CD4-positive, alpha-beta memory T cell (primary cell): ENCODE measurements at places on chromosomes 2 and 18.

- no peak for DNase-seq
Observed at GRCh38 chr18:27803957-27804356, 373.0 kb downstream of the CDH2 start.

DNA sequence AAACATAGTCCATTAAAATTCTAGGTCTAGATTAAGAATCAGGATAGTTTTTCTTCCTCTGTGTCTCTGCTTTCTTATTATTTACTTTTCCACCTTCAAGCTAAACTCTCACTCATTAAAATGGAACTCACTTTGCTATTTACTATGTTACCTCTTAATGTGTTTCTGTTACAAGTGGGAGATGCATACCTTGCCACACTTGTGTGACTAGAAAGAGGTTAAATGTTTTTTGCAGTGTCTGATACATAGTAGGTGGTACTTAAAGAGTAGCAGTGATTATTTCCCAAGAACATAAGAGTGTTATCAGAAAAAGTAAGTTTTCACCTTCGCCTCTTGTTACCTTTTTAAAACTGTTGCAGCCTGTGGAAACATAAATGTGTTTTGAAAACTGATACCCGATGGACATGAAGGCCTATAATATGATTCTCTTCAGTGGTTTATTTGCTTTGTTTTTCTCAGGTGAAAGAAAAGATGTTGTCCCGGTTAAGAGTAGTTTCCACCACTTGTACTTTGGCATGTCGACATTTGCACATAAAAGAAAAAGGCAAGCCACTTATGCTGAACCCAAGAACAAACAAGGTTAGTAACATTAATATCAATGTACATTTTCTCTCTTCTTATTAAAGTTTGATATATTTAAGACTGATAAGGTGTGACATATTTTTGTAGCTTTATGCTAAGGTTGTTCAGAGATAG, 16.6 kb downstream of the ME2 start:
- no peak for DNase-seq

GRCh38 chr18:12449051-12449785, 41.5 kb downstream of the PRELID3A start:
- DNase-seq = no peak

- DNase-seq = no peak
Observed at GRCh38 chr2:18684206-18685038, 95.1 kb upstream of the NT5C1B start.

DNA sequence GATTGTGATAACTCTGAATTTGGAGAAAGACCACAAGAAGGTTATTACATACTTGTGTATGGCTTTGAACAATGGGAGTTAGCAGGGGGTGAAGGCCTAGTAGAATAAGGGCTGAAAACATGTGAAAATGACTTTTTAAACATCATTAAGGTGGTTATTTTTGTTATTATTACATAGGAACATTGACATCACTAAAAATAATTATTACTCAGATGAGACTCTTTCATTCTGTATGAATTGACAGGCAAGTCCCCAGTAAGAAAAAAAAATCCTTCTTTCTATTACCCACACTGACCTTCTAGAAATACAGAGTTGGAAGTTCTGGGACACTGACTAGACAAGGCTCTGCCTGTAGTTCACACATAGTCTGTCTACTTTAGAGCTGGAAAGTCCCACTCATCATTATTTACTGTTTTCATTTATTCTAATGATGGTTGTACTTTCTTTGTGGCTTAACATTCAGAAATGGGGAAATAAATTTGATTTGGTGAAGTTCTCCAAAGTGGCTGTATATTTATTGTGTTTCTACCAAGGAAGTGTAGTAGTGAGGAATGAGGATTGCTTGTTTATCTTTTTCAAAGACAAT, 219.6 kb upstream of the EPAS1 start:
- DNase-seq = no peak

- no peak for DNase-seq
Observed at GRCh38 chr2:159946326-159946999, 116.0 kb downstream of the PLA2R1 start.

GRCh38 chr18:12278741-12279682, 24.9 kb downstream of the CIDEA start:
- DNase-seq = no peak

DNA sequence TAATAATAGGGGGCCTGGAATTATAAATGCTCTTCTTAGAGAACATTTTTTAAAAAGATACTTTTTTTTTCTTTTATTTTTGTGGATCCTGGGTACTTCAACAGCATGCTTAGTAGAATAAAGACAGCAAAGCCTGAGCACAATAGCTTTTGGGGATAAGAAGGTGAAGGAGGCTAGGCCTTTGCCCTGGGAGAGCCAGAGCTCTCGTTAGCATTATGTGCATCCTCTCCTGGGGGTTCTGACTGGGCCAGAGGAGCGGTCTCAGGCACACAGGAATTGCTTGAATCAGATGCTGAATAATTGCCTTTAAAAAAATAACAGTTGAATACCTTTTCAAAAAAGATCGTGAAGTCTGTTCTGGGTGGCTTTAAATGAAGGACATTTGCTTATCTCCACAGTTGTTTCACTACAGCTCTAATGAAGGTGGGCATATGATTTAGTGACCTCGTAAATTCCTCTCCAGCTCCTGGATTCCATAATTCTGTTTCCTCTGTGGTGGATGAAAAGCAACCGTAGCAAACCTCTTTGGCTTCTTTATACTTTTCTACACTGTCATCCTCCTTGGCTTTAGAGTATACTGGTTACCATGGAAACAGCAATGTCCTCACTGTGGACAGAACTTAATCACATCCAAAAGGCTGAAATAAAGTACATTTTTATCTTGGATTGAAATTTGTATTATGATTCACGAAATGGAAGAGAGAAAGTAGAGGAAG, 133.8 kb downstream of the MAIP1 start:
- DNase-seq = no peak

GRCh38 chr2:33013684-33014110, 66.9 kb downstream of the LTBP1 start:
- DNase-seq = no peak

GRCh38 chr2:43217228-43218154, 8.9 kb downstream of the ZFP36L2 start:
- no peak for DNase-seq

DNA sequence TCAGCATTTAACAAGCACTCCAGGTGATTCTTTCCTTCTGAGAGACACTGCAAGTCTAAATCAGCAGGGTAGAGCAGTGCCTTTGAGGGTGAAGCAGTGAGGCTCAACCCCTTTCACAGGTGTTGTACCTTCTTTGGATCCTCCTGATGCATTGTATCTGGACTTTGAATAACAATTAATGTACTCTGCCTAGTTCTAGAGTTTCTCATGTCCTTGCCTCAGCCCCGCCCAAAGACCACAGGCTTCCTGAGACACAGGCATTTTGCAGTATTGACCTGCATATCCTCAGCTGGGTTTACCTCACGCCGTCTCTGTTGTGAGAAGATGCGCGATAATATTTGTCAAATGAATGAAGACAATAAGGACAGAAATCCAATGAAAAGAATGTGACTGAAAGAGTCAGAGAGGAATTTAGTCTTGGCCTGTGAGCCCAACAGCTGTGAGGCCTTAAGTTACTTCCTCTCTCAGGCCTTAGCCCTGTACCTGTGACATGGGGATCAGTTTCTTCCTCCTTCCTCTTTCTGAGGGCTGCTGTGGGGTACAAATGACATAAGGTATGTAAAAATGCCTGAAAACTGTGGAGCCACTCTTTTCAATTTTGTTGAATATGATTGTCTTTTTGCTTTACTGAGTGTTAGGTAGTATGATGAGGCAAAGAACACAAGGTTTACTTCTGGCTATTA, 43.7 kb downstream of the WIPF1 start:
- DNase-seq = peak; percentile 52

DNA sequence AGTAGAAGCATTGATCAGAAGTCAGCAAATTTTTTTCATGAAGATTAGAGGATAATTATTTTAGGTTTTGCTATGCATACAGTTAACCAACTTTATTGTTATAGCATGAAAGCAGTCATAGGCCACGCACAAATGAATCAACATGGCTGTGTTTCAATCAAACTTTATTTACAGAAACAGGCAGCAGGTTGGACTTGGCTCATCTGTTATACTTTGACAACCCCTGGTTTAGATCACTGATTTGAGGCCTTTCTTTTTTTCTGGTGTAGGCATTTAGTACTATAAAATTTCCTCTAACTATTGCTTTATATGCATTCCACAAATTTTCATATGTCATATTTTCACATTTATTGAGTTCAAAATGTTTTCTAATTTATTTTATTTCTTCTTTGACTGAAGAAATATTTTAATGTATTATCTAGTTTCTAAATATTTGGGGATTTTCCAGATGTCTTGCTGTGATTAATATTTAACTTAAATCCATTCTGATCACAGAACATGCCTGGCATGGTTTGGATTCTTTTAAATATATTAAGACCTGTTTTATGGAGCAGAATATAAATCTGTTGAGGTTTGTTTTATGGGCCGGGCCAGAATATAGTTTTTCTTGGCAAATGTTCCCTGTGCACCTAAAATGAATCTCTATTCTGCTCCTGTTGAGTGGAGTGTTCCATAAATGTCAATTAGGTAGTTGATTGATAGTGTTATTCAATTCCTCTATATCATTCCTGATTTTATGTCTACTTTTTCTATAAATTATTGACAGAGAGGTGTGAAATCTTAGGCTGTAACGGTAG, 116.3 kb upstream of the KLHL29 start:
- no peak for DNase-seq

GRCh38 chr2:69762025-69762424, 20.1 kb downstream of the ANXA4 start:
- DNase-seq = no peak

DNA sequence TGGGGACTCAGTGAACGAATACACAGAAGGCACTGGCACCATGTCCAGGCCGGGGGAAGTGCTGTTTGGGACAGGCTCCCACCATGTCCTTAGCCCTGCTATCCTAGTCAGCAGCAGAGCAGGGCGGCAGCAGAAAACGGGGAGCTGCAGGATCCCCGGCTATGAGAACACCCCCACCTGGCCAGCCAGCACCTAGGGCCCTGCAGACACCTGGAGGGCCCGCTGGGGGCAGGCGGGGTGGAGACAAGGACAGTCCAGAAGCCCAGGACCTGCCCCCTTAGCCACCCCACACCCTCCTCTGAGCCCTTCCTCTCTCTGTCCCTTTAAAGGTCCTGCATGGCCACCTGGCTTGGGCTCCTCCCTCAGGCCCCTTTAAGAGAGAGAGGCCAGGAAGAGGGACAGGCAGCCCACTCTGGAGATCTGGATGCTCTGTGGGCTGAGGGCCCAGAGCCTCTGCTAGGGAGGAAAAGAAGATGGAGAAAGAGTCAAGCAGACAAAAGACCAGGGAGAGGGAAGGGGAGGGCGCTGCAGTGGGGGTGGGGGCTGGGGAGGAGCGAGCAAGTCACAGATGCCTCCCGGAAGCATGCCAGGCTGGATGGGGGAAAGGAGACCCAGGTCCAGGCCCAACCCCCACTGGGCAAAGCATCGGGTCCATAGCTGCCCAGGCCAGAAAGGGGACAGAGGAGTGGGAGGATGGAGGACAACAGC, 48.6 kb downstream of the BIN1 start:
- DNase-seq = peak; percentile 25

GRCh38 chr18:48308027-48308635, 101.1 kb downstream of the ZBTB7C start:
- no peak for DNase-seq

- no peak for DNase-seq
Observed at GRCh38 chr2:148742373-148742772, 97.8 kb downstream of the EPC2 start.

- DNase-seq = no peak
Observed at GRCh38 chr18:49127471-49128190, 176.9 kb upstream of the SMAD7 start.

DNA sequence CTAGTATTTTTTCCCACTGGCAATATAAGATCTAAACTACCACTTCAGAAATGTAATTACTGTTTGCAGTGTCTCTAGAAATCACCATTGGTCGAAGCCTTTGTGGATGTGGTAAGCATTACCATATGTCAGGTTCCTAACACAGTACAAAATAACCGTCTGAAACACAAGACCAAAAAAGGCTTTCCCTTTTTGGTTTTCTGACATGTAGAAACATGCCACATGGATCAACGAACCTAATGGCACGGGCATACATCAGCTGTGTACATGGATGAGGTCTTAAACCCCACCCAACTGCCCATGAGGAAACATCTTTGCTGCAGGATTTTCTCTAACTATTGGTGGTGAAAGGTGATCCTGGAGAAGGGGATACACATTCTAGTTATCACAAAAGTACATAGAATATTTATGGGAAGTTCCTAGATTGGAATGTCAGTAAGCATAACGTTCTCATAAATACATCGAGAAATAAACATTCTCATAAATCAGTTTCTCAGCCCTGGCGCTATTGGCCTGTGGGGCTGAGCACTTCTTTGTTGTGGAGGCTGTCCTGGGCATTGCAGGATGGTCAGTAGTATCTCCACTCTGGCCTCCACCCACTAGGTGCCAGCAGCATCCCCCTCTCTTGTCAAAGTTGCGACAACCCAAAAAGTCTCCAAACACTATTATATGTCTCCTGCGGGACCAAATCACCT, 9.0 kb downstream of the VIT start:
- DNase-seq = no peak

- DNase-seq = no peak
Observed at GRCh38 chr2:230696670-230697069, 16.0 kb upstream of the CAB39 start.

GRCh38 chr18:79572093-79572780, 107.4 kb upstream of the CTDP1 start:
- no peak for DNase-seq

- no peak for DNase-seq
Observed at GRCh38 chr2:239026711-239027361, 179.0 kb downstream of the TWIST2 start.

DNA sequence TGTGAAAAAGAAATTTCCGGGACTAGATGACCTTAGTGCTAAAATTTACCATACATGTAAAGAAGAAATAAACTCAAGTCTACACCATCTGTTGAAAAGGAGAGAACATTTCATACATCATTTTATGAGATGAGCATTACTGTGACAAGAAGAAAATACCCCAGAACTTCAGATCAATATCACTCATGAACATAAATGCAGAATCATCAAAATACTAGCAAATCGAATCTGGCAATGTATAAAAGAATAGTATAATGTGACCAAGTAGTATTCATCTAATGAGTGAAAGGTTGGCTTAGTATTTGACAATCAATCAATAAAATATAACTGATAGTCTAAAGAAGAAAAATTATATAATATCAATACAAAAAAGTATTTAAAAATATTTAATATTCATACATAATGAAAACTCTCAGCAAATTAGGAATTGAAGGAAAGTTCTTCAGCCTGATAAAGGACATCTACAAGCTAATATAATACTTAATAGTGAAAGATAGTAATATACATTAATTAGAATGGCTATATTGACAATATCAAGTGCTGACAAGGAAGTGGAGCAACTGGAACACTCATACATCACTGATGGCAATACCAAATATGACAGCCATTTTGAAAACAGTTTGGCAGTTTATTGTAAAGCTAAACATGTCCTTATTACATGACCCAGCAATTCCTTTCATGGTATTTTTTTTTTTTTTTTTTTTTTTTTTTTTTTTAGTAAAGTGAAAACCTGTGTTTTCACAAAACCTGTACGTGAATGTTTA, 231.4 kb upstream of the ZEB2 start:
- DNase-seq = no peak

DNA sequence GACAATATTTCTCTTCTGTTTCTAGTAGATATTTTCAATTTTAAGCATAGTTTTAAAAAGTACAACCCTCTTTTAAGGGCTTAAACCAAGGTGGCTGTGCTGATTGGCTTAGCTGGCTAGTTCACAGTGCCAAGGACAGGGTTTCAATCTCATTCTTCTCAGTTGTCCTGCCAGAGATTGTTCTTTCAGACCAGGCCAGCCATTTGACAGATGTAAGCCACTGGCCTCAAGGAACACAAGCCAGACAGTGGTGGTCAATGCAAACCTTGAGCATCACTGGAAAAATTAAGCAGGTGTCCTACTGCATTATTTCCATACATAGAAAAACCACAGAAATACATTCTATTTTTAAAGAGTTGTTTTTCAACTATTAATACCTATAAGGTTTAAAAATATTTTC, 5.9 kb downstream of the RNF103 start:
- no peak for DNase-seq
